ENCODE measurements at places on chromosomes 2 and 18.

GRCh38 chr2:101988541-101988940, 3.2 kb upstream of the IL1R2 start:
- no peak for DNase-seq

DNA sequence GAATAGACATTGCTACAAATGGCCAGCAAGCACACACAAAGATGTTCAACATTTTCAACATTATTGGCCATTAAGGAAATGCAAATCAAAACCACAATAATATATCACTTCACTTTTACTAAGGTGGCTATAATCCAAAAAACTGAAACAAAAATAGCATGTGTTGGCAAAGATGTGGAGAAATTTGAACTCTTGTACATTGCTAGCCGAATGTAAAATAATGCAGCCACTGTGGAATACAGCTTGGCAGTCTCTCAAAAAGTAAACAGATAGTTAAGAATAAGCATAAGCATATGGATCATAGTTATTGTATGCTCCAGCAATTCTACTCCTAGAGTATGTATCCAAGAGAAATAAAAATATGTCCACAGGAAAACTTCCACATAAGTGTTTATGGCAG, 192.5 kb downstream of the EN1 start:
- DNase-seq = no peak

GRCh38 chr2:236236559-236237452, 27.4 kb downstream of the ASB18 start:
- DNase-seq = no peak

GRCh38 chr18:11980163-11980493, 1.2 kb upstream of the IMPA2 start:
- DNase-seq = no peak

DNA sequence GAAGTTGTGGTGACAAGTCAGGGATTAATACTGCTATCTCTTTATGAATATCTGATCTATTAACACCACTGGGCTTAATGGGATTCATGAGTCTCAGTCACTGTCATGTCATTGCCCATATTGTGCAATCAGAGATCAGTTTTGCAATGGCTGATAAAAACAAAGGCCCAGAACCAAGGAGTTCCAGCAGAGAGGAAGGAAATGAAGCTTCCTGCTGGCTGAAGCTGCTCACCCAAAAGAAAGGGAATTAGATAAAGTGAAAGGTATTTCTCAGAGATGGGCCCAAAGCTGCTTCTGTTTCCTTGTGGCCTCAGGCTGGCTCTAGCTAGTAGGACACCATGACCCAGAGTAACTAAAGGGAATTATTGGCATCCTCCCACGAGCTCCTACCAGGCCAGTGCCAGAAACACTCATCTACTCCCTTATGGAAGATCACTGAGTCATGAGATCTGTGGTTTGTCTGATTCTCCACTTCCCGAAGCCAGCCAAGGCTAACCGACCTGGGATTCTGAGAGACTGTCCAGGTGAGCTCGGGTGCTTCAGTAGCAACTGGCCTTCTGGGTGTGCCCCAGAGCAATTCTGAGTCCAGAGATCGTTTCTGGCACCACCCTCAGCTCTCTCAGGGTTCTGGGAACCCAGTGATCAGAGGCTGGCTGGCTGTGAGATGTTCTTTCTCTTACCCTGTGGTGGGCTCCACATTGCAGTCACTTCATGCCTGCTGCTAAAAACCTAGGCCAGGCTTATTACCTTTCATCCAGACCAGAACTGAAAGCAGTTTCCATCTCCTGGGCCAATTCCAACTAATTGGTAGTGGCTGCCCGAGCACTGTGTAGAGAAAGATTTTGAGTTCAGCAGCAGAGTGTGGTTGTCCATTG, 129.5 kb upstream of the PELI1 start:
- DNase-seq = peak; percentile 67

- no peak for DNase-seq
Measured at GRCh38 chr2:1717113-1717512, 27.2 kb downstream of the PXDN start.

DNA sequence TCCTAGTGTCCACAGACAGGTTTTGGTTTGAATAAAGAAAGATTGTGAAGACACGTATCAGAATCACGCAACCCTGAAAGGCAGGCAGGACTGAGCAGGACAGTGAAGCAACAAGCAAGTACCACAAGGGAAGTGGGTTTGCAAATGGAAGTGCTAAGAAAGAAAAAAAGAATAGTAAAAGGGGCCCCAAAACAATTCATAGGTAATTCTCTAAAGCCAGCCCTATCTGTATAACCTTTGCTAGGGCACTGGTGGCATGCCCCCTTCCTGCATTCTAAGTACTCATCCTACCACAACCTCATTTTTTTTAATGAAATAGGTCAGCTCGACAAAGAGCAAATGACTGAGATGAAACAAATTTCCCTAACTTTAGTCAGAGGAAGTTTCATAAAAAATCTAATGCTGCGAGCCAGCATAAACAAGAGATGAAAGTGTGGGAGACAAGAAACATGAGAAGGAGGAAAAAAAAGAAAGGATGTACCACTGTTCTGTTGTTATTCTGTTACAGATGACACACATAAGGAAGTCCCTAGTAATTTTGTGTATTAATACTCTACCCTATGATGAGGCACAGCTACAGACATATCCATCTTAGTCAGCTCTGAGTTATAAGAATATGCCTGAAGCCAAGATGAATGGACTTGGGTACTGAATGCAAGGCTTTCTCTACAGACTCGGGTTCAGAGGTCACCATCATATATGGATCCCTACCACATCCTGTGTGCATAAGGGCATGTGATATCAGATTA, 32.2 kb downstream of the IKZF2 start:
- DNase-seq = no peak

GRCh38 chr2:71846669-71847291, 300.9 kb downstream of the CYP26B1 start:
- DNase-seq = no peak

- no peak for DNase-seq
Measured at GRCh38 chr2:129768036-129768386, 211.5 kb upstream of the RAB6C start.

DNA sequence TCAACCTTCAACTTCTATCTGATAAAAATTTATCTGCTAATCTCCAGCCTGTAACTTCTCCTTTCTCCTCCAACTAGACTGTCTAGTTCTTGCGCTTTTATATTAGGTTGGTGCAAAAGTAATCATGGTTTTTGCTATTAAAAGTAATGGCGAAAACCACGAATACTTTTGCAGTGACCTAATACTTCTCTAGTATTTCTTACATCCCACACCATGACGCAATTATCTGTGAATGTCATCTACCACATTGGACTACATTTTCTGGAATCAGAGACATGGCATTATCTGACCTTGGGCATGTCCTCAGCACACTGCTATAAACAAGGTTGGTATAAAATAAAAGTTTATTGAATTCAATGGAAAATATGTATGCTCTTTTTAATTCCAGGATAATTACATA, 370.2 kb upstream of the LYPD1 start:
- DNase-seq = no peak

- DNase-seq = no peak
Measured at GRCh38 chr2:61911510-61911909, 6.0 kb downstream of the COMMD1 start.

DNA sequence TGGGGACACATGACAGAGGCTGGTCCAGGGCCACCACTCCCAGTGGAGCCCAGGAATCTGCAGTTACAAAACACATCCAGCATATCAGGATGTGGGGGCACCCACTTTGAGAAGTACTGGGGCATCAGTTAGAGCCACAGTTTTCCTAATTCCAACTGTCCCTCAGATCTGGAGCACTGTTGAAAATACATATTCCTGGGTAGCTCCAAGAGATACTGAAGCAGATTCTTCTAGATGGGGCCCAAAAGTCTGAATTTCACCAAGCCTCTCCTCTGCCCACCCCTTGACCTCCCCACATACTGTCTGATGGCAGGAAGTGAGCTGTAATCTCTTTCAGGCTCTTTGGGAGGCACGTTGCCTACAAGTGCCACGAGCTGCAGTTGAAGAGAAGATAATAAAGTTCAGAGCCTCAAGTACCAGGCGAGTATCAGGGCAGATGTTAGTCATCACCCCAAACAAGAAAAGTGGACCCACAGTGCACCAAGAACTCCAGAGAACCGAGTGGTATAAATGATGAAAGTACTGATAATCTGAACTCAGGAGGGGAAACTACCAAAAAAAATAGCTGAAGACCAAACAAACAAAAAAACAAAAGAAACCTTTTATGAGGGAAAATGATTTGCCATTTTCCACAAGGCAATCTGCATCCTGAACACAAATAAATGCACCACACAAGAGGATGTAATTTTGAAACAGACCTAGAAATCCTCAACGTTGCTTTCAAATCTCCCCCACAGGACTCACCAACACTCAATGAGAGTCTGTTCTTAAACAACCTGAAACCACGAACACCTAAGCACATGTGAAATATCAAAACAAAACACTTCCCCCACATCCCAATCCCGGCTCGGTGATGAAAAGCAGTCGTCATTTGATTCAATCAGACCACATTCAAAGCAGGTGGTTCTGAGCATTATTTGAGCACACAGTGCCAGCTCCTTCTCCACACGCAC, 98.7 kb downstream of the TCF4 start:
- DNase-seq = no peak

GRCh38 chr2:61811821-61812220, 42.0 kb downstream of the FAM161A start:
- DNase-seq = no peak

- no peak for DNase-seq
Measured at GRCh38 chr2:205482399-205483081, 199.8 kb upstream of the NRP2 start.

DNA sequence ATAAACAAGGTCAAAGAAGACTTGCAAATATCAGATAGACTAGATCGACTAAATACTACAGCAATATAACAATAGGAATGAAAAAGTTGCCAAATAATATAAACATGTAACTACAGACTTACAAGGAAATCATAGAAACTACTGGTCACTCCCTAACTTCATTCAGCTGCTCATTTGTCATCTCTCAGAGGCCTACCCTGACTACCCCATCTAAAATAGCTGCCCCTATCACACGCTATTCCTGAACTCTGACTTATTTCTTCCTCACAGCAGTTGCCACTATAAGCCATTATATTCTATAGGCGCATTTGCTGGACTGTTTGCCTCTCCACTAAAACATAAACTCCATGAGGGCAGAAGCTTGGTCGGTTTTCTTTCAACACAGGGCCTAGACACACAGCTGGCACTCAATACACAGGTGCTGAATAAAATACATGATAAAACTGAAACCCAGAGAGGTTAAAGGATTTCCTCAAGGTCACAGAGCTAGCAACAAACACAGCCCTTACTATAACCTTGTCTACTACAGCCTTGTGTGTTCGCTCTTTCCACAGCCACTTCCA, 1.8 kb downstream of the STRN start:
- DNase-seq = no peak

GRCh38 chr2:219571311-219572236, at the start of gene OBSL1:
Gene OBSL1, minus strand, starts transcription at chr2:219571539. Its CDS starts 307 bp downstream, at chr2:219571232.
- no peak for DNase-seq

GRCh38 chr2:55887351-55887750, 36.2 kb downstream of the EFEMP1 start:
- DNase-seq = no peak

GRCh38 chr18:58761970-58762780, 90.9 kb downstream of the MALT1 start:
- DNase-seq = no peak

DNA sequence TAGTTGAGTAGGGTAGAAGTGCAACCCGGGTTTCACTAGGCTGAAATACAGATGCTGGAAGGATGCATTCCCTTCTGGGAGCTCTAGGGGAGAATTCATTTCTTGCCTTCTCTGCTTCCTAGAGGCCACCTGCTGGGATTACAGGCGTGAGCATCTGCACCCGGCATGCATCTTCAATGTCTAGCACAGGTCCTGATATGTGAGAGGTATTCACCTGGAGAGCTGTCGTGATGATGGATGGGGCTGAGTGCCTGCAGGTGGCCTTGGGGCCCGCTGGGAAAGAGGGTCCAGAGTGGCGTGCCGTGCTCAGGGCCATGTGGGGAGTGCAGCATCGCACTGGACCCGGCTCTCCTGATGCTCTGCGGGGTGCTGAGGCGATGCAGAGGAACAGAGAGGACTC, 6.6 kb upstream of the NTSR2 start:
- DNase-seq = no peak

DNA sequence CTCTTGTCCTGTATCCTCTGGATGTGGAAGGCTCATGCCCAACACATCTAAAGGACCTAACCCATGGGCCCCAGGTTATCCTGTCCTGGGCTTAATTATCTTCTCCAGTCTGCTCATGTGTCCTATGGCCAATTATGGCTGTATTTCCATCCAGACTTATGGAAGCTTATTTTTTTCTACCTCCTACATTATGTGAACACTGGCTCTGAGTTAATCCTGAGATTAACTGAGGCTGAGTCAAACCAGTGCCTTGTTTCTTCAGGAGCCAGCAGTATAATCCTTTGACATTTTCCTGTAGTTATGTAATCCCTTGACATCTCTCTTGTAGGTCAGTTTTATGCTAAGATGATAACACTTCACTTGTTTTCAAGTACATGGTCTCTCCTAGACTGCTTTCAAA, 213.6 kb downstream of the PMAIP1 start:
- no peak for DNase-seq

GRCh38 chr18:9175115-9175514, 38.5 kb downstream of the ANKRD12 start:
- DNase-seq = no peak

- DNase-seq = no peak
Measured at GRCh38 chr2:43332653-43333052, 106.2 kb upstream of the ZFP36L2 start.

DNA sequence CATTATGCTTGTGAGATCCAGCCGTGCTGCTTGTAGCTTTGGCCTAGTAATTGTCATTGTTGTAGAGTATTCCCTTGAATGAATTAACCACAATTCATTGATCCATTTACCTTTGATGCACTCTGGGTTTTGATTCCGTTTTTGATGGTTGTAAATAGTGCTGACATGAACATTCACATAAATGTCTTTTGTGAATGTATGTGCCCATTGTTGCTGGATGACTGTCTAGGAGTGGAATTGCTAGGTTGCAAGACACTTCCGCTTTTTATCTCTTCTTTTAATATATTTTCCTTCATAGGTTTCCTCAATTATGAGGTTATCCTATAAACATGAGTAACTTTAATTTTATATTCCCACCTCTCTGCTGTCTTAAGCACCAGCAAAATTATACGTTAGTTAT, 104.8 kb upstream of the CCDC68 start:
- DNase-seq = no peak

DNA sequence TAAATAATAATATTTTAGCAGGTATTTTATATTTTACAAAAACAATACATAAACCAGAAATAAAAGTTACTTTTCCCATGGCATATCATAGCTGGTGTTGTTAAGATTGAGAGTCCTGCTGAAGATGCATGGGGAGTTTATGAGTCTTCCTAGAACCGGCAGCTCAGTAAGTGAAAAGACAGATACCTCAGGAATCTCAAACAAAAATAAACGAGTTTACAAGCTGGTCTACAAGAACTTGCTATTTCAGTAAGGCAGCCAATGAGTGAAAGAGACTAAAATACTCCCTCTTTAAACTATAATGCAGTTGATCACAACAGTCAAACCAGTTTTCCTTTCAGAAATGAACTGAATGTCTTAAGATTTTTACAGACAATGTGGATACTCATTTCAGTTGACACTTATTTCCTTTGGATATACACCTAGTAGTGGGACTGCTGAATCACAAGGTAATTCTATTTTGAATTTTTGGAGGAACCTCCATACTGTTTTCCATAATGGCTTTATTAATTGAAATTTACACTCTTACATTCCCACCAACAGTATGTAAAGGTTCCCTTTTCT, 8.9 kb downstream of the GAREM1 start:
- no peak for DNase-seq
